ENCODE measurements at places on chromosomes 6 and 20. TPM values are rescaled to one million over a fixed set of nuclear protein-coding genes. Genes with fewer than 3 reads are reported as not detected.

Gene LHFPL5
- total RNA-seq: not detected

DNA sequence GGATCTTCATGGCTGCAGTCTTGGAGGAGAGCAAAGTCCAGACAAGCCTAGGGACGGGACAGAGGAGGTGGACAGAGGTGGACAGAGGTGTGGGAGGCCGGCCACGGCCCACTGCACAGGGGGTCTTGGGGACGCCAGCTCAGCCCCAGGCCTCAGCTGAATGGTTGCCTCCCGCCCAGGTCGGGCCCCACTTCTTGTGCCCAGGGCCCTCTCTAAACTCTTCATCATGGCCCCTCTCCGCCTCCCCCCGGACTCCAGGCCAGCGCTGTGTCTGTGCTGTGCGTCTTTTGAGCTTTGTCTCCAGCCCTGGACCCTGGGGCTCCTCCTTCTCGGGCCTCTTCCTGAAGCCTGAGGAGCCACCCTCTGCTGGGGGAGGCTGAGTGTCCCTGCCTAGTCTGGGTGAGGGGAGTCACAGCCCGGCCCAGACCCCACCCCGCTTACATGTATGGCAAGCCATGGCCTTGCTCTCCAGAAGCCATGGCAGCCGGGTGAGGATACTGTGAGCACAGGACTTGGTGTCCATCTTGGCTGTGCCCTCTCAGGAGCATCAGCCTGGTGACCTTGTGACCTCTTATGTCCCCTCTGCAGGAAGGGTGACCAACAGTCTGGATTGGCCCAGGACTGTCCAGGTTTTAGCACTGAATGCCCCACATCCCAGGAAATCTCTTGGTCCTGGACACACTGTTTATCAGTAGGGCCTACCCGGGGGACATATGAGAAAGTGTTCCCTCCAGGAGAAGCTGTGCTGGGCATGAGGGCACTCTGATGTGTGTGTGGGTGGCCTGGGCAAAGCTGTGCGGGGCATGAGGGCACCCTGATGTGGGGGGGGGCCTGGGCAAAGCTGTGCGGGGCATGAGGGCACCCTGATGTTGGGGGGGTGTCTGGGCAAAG lies 9.4 kb upstream of the NPBWR2 start:
- DNase-seq: no peak

Gene HLA-DMB
- total RNA-seq: 8.1 TPM

DNA sequence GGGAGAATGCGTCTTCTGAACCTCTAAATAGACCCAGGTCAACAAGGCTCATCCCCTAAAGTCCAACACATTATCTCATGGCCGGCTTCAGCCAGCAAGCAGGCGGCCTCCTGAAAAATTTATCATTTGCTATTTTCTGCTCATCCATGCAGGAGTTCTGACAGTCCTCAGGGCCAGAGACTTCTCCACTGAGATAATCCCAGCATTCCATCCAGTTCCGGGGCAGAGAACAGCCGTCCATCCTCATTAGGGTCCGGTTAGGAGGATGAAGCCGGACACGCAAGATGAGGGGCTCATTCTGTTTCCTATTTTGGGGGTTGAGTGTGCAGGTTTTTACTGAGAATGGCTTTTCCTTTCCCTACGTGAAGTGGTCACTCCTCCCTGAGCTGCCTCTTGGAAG lies 258.1 kb downstream of the PREX1 start:
- DNase-seq: no peak

DNA sequence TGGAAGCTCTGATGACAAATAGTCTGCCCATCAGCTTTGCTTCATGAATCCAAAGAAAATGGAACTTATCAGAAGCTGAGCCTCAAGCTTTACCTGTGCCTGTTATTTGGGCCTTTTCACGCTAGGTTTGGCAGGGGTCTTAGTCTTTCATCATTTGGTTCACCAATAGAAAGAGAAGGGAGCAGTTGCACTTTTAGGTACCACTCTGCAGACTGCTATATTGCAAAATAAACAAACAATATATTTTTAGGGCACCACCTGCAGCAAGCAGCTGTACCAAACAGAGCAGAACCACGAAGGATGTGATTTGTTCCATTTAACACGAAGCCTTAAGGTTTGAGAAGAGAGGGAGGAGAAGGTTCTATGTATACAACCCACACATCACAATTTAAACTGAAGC lies 291.4 kb upstream of the RNF217 start:
- DNase-seq: no peak

DNA sequence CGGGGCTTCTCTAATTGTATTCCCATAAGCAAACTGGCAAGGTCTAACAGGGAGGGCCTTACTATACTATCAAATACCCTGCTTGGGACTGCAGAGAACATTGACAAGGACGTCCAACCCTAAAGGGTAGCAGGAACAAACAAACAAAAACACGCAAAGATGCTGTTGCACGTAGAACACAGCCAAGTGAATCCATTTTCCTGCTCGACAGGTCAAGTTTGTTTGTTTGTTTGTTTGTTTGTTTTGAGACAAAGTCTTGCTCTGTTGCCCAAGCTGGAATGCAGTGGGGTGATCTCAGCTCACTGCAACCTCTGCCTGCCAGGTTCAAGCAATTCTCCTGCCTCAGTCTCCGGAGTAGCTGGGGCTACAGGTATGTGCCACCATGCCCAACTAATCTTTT lies 91.3 kb downstream of the ZMYND8 start:
- DNase-seq: no peak

DNA sequence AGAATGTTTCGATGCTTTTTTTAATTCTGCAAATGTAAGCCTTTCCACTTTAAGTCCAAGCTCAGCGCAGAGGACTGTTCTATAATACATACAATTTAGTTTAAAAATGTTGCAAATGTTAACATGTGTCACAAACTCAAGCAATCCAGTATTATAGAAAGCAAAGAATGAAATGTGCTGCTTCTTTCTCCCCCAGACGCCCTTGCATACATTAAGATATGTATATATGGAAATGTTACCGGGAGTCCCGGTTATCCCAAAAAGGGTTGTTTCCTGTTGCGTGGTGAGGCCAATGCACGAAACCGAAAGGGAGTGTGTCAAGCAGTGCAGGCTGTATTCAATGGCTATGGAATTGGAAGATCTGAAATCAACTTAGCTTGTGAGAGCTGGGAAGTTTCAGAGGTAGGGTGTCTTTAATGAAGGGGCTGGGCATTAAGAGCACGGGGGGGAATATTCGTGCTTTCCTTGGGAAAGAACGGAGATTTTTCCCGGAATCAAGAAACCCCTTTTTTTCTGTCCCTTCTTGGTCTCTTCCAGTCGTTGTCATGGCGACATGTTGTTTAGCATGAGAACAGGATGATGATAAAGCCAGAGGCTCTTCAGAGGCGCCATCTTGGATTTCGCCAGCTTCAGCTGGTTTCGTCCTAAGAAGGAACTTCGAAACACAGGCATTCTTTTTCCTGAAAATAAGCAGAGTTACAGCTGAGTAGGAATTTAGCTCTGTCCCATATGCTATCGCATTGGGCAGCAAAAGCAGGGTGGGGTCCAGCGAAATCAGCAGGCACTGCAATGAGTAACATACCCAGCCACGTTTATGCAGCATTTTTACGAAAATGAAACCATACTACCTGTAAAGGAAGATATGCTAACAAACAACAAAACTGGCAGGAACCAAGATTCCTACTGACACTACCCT lies 10.1 kb upstream of the NQO2 start:
- DNase-seq: peak; percentile 91

DNA sequence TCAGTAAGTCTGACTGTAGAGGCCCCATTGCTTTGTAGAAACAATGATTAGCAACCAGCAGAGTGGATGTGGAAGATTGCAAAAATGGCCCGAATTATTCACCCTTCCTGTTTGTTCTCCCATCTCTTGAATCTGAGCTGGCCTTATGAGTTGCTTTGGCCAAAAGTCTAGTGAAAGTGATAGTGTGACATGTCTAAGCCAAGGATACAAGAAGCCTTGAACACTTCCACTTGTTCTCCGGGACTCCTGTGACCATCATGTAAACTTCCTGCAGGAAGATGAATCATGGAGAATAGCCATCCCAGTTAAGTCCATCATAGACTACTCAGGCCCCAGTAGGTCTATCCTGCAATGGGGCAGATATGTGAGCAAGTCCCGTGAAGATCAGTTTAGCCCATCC lies 252.0 kb upstream of the JAG1 start:
- DNase-seq: no peak

- no peak for DNase-seq
These were observed 139.3 kb upstream of the PMEPA1 start for GRCh38 chr20:57849121-57849520.

DNA sequence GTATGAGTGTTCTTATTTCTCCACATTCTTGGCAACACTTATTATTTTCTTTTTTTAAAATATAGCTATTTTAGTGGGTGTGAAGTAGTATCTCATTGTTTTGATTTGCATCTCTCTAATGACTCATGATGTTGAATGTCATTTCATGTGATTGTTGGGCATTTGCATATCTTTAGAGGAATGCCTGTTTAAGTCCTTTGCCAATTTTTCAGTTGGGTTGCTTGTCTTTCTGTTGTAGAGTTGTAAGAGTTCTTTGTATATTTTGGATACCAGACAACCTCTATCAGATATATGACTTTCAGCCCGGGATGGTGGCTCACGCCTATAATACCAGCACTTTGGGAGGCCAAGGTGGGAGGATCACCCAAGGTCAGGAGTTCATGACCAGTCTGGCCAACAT lies 5.1 kb upstream of the POPDC3 start:
- no peak for DNase-seq

DNA sequence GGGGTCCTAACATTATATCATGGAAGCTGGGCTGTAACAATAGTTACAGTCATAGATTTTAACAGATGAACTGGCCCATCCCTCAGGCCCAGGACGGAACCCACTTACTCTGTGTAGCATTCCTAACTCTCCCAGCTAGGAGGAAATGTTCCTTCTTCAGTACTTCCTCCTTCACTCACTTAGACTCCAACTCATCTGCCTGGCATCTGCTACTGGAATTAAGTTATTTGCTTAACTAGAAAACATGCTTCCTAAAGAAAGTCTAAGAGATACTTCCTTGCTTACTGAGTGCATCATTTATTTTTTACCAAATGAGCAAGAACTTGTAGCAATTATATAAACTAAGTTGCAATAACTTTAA lies 20.5 kb downstream of the GCLC start:
- no peak for DNase-seq

Data from CD4-positive, alpha-beta memory T cell (primary cell).